ENCODE measurements at places on chromosomes 3 and 15. TPM values are rescaled to one million over a fixed set of nuclear protein-coding genes. Genes with fewer than 3 reads are reported as not detected.

- DNase-seq: no peak
Measured at GRCh38 chr3:59425942-59426341, 376.1 kb upstream of the CFAP20DC start.

GRCh38 chr3:143791386-143791785, 56.9 kb downstream of the SLC9A9 start:
- DNase-seq: no peak

Gene DUOXA2
- total RNA-seq: not detected

- peak; percentile 38 for DNase-seq
Measured at GRCh38 chr15:63407612-63408011, 26.0 kb upstream of the CA12 start.

GRCh38 chr3:177294221-177294620, 96.9 kb upstream of the TBL1XR1 start:
- DNase-seq: no peak

Gene CERS3
- not detected for total RNA-seq

DNA sequence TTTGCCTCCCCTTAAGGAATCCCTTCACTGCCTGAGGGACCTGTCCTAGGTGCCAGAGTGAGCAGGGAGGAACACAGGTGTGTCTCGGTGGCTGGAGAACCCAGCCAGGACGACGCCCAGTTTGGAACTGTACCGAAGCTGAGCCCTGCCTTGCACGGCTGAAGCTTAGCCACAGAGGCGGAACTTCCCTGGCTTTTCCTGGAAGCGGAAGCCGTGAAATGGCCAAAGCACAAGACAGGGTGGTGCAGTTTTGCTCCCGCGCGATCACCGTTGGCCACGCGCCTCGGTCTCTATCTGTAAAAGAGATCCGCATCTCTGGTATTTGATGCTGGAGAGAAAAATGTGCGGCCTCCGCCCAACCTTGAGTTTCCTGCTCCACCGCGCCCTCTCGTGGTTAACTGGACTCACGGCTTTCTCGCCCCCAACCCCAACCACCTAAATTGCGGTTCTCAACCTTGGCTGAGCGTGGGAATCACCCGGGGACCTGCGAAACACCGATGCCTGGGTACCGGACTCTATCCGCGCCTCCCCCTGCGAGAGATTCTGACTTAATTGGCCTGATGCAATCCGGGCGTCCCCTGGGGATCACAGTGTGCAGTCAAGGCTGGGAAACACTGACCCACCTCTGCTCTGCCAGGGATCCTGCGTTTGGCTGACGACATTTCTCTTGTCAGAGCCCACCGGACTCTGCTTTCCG, 70.7 kb upstream of the ABHD2 start:
- DNase-seq: peak; percentile 61

GRCh38 chr3:186869253-186870100, 27.0 kb downstream of the ADIPOQ start:
- peak; percentile 50 for DNase-seq

- DNase-seq: no peak
Measured at GRCh38 chr3:66095295-66096001, 56.7 kb upstream of the MAGI1 start.

DNA sequence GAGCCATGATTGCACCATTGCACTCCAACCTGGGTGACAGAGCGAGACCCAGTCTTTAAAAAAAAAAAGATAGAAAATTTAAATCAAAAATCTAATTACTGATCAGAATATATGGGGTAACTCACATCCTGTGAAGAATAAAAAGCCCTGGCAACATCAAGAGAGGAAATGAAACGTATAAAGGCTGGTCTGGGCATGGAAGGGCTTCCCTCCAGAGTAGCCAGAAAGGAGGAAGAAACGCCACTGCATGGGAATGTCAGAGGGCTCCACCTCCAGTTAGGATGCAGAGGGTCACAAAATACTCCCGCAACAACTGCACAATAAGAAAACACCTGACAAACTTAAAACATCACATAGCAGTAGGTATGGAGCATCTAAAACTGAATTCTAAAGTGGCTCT, 4.9 kb upstream of the IQCF1 start:
- DNase-seq: no peak

- DNase-seq: no peak
Measured at GRCh38 chr3:157225001-157225400, 65.1 kb upstream of the CCNL1 start.

Measured in lung microvascular endothelial cell (primary cell).